RPMI7951 (cell line): ENCODE measurements at places on chromosomes 5 and 9.

DNA sequence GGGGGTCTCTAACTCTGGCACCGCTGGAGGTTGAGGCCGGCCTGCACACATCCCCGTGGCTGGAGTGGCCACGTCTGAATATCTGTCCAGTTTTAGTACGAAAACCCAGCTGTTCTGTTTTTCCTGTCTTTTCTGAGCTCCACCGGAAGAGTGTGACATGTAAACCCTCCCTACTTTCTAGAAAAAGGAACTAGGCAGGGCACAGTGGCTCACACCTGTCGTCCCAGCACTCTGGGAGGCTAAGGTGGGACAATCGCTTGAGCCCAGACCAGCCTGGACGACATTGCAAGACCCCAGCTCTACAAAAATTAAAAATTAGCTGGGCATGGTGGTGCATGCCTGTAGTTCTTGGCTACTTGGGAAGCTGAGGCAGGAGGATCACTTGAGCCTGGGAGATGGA is 8.2 kb upstream of the PHYKPL start:
- DNase-seq, result no peak

DNA sequence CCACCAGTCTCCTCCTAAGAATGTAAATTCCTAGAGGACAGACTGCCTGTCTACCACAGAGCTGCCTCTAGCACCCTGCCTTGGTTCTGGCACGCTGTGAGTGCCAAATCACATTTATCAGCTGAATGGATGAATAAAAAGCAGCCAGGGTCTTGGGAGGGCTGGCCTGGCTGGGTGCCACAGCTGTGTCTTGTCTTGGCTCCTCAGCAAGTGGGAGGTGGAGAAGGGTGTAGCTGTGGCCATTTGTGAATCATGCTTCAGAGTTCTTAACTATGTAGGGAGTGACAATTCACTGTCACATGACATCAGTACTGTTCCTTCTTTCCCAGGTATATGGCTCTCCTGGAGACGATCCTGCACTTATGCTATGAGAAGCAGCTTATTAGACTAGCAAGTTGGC is 70.6 kb downstream of the DCP2 start:
- peak; percentile 27 for DNase-seq

GRCh38 chr5:132485641-132486317 is 4.8 kb downstream of the IRF1 start:
- no peak for DNase-seq

DNA sequence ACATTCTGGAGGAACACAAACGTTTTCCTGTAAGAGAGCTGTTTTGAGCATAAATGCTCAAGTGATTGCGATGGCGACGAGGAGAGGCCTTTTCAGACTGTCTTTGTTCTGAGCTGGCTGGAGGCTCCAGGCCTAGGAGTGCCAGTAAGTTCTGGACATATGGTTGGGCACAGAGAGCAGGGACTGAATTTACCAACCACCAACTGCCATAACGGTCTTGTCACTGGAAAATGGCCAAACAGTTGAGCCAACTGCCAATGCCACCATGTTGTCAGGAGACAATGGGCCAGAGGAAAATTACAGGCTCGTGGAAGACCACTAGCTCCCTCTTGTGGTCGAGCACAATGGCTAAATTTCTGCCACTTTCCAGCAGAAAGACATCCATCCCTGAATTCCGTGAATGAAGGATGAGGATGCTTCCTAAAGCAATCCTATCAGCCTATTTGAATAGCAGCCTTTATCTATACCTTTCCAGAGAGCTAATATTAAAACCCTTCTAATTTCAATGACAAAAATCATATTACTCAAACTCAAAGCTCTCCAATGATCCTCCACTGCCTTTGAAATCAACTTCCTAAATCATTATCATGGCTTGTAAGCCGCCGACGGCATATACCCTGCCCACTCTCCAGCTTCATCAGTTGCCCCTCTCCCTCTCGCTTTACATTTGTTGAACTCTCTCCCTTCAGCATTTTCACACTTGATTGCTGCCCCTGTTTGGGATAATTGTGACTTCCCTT is 66.9 kb upstream of the GLIS3 start:
- DNase-seq, result peak; percentile 84

- DNase-seq, result peak; percentile 75
Observed at GRCh38 chr5:34486160-34486848, 169.8 kb upstream of the RAI14 start.

DNA sequence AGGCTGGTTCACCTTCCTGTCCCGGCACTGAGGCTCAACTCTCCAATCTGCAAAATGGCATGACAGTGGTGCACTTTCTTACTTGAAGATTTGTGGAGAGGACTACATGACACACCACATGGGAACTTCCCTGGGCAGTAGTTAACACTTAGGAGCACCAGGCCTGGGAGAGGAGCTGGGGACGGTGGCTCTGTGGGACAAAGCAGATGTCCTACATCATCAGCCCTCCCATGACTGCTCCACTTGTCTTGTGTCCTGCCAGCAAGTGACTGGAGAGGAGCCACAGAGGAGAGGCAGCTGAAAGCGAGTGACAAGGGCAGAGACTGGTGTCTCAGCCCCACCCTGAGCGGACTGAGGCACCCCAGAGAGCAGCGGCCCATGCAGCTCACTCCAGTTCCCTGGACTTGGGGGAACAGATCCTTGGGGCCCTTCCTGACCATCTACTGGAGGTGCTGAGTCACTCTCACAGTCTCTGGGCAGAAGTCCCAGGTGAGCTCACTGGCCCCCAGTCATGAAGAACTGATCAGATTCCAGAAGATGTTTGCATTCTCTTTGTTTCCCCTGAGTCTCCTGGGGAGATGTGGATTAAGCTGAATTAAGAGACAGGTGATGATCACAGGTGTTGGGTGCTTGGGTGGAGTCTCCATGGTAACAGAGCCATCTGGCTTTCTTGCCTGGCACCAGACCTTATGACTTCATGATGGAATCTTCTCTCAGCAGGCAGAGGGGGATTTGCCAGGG is 13.2 kb upstream of the SLC25A48 start:
- DNase-seq, result no peak

DNA sequence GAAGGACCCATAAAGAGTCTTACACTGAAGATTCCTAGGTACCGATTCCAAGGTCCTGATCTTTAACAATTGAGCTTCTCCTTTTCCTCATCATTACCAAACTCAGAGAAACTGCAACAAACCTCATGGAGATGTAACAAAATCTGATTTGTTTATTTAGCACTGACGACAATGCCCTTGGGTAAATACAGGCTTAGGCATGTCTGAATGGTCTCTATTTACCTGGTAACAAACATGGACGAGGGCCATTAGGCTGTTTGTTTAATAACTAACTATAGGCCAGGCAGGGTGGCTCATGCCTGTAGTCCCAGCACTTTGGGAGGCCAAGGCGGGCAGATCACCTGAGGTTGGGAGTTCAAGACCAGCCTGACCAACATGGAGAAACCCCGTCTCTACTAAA is 333.3 kb downstream of the AGTPBP1 start:
- no peak for DNase-seq

DNA sequence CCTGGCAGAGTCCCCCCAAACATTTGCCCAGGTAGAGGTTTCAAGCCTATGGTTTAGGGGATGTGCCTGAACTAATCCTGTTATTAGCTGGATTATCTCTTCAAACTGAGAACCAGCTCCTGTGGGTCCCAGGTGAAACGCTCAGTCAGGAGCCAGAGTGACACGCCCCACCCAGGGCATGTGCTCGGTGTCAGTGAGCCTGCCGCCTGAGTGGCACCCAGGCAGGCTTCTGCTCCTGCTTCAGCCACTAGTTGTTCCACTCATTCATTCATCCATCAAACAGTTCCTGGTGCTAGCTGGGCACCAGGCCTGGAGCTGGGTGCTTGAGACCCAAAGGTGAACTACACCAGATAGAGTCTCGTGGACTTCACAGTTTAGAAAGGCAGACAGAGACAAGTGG is 129.4 kb upstream of the PITX1 start:
- DNase-seq, result no peak
